ENCODE measurements at places on chromosomes 3 and 15.

DNA sequence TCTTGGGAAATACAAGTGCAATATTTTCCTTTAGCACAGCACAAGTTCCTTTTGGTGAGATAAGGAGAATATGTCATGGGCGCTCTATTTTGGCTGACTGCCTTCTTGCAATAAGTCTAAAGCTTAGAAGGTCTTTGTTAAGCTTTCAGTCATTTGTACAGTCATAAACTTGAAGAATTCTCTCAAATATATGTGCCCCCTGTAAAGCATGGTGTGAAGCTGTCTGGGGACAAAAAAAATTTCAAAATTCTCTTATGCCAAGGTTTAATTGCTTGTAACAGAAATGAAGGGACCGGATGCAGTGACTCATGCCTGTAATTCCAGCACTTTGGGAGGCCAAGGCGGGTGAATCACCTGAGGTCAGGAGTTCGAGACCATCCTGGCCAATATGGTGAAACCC is 21.7 kb upstream of the ARID3B start:
- no peak for DNase-seq

DNA sequence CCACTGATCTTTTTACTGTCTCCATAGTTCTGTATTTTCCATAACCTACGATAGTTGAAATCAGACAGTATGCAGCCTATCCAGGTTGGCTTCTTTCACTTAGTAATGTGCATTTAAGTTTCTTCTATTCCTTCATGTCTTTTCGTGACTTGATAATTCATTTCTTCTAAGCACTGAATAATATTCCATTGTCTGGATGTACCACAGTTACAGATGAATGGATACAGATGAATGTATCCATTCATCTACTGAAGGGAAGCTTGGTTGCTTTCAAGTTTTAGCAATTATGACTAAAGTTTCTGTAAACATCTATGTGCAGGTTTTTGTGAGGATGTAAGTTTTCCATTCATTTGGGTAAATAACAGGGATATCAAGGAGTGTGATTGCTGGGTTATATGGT is 124.8 kb downstream of the NSUN3 start:
- no peak for DNase-seq

DNA sequence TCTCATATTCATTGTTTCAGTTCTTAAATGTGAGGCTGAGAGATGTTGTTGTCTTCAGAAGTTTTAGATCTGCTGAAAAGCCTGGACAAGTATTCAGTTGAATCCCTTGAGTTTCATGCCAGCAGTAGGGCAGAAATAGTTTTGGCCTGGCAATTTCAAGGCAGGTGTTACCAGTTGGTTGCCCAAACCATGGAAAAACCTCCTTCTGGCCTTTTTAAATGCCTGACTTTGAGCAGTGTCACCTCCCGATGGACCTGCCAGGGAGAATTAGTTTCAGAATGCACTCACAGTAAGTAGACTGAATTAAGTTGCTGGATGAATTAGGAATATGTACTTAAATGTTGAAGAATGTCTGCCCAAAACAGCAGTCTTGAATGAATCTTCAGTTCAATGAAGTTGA is 383.1 kb downstream of the KCNH8 start:
- DNase-seq, result no peak

DNA sequence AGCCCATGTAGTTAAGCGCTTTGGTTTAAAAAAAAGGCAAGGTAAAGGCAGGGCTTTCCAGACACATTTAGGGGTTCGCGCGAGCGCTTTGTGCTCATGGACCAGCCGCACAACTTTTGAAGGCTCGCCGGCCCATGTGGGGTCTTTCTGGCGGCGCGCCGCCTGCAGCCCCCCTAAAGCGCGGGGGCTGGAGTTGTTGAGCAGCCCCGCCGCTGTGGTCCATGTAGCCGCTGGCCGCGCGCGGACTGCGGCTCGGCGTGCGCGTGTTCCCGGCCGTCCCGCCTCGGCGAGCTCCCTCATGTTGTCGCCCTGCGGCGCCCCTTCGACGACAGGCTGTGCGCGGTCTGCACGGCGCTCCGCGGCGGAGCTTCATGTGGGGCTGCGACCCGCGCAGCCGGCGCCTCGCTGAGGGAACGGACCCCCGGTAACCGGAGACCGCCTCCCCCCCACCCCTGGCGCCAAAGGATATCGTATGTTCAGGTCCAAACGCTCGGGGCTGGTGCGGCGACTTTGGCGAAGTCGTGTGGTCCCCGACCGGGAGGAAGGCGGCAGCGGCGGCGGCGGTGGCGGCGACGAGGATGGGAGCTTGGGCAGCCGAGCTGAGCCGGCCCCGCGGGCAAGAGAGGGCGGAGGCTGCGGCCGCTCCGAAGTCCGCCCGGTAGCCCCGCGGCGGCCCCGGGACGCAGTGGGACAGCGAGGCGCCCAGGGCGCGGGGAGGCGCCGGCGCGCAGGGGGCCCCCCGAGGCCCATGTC is 927 bp downstream of the SMAD6 start:
- peak; percentile 67 for DNase-seq

- no peak for DNase-seq
Measured at GRCh38 chr3:75101329-75102147, 487.1 kb upstream of the CNTN3 start.

DNA sequence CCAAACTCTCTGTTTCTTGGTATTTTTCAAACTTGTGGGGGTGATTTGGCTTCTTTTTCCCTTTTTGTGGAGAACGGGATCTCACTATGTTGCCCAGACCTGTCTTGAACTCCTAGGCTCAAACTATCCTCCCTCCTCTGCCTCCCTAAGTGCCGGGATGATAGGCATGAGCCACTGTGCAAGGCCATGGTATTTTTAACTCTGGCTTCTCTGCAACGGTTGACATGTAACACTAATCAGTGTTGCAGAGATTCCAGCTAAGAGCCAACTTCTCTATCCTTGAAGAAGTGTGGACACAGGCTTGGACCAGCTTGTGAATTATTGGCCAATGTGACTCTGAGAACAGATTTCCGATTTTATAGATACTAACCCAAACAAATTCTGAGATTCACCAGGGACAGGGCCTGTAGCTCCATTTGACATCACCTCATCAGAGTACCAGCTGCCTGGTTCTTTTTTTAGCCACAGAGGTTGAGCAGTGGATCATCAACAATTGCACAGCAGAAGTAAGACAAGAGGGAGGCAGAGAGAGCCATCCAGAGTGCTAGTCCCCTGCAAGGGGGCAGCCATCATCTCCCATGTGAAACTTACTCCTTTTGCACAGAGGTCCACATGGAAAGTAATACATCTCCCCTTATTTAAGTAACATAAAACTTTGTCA is 98.1 kb upstream of the SYNPR start:
- DNase-seq, result no peak

DNA sequence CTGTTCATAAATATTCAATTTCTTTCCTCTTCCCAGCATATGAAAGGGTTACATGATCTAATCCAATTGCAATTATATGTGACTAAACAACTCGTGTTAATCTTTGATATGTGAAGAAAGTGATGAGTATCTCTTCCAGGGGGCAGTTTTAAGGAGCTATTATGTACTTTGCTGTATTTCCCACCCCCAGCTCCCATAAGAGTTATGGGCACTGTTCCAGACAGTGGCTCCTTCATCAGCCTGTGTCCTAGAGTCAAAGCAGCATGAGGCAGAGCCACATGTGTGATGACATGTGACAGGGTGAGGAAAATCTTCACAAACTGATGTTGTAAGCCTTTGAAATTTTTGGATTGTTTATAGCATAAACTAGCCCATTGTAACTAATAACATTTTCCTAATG is 315.4 kb downstream of the DIPK2A start:
- DNase-seq, result no peak

DNA sequence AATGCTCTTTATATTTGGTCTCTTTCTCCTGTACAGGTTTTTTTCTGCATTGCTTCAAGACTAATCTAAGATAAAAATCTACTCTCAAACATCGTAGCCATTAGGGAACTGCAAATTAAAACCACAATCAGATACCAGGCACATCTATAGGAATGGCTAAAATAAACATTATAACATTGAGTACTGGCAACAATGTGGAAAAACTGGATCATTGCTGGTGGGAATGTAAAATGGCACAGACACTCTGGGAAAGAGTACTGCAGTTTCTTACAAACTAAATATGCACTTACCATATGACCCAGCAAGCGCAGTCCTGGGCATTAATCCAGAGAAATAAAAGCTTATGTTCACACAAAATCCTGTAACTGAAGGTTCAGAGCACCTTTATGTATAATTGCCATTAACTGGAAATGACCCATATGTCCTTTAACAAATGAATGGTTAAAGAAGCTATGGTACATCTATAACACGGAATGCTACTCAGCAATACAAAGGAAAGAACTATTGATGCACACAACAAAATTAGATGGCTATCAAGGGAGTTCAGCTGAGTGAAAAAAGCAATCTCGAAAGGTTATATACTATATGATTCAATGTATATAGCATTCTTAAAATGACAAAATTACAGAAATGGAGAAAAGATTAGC is 6.3 kb downstream of the ABCC5 start:
- DNase-seq, result no peak

DNA sequence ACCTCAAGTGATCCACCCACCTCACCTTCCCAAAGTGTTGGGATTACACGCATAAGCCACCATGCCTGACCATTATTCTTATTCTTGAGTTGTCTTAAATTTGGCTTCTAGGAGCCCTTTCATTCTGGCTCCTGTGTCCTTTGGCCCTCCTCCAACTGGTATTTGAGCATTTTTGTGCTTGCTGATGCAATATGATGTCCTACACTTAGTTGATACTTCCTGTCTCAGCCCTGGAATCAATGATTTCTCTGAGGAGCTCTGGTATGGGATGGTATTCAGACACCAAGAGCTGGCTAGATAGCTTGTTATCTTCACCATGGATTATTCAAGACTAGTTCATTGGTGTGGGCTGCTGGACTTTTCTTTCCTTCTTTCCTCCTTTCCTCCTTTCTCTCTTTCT is 25.4 kb downstream of the ZNF621 start:
- DNase-seq, result no peak

DNA sequence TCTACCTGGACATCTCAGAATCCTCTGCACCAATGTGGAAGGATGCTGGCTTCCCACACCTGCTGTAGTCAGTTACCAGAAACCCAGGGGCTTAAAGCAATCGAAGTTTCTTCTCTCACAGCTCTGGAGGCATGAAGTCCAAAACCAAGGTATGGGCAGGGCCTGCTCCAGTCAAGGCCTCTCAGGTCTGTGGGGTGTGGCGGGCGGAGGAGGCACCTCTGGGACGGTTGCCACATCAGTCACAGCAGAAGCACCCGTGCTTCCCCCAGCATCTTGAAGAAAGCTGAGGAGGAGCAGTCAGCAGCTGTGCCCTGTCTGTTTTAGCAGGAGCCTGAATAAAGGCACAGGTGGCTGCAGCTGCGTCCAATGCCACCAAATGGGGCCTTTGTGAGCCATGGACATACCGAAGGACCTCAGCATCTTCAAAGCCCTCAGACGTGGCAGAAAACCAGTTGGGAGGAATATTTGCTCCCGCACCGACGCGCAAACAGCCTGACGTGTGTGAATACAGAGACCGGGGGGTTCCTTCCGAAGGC is 68.9 kb downstream of the TFRC start:
- no peak for DNase-seq

GRCh38 chr3:151900884-151901643 is 27.6 kb downstream of the SUCNR1 start:
- no peak for DNase-seq
